ENCODE measurements at places on chromosomes 5 and 9.

DNA sequence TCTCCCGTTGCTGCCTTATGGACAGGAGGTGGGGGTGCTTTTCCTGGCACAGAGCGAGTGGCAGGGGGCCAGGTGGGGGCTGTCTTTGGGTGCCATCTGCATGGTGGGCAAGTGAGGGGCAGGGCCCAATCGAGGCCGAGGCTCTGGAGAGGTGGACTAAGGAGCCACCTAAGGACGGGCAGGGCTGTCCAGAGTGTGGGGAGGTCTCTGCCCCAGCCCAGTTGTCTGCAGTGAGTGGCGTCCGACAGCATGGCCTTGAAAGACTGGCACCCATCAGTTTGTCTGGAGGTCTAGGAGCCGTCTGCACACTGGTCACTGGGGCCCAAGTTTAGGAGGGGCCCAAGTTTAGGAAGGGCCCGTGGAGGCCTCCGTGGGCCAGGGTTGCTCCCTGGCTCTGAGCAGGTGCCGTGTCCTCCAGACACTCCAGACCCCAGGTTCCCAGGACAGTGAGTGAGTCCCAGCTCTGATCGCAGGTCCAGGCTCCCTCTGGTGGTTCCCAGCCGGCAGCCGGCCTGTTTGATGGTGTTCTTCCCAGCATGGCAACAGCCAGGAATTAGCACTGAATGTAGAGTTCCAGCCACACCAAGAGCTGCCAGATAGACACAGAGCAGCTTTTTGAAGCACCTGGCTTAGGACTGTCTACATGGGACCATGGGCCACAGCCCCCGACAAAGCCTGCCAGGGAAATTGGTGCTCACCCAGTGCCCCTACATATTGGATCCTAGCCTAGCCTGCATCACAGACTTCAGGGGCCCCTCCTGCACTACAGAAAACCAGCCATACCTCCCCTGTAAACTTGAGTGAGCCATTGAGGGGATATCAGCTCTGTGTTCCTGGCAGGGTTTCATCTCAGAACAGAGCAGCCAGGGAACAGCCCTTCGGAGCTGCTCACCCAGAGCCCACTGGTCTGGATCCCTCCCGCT lies 120.9 kb downstream of the WNK2 start:
- no peak for DNase-seq

DNA sequence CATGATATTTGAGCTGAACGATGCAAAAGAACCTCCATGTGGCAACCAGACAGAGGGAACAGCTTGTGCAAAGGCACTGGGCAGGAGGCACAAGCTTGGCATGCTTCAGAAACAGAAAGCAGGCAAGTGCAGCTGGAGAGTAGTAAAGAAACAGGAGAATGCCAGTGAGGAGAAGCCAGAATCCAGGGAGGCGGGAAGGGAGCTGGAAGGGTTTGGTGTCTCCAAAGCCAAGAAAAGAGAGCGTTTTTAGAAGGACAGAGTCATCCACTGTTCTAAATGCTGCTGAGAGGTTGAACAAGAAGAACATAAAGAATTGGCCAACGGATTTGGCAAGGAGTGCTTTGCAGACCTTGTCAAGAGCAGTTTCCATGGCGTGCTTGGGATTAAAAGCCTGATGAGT lies 124.7 kb downstream of the TLE1 start:
- no peak for DNase-seq

GRCh38 chr5:57698802-57699201 lies 216.2 kb upstream of the ACTBL2 start:
- no peak for DNase-seq

DNA sequence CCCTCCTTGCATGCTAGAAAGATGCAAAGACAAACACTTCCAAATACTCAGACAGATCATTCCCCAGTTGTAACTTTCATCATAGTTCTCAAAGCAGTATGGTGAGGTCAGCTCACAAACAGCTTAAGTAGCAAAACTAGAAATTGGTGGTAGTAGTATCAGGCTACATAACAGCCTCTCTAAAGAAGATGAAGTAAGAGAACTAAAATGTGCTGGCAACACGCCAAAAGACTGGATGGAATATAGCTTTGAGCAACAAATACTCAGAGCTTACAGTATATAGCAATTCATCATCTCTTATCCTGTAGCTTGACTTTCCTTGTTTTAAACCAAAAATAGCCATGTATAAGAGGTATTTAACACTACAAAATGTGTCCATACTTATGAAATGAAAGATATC lies 7.5 kb downstream of the PFDN1 start:
- DNase-seq = no peak

DNA sequence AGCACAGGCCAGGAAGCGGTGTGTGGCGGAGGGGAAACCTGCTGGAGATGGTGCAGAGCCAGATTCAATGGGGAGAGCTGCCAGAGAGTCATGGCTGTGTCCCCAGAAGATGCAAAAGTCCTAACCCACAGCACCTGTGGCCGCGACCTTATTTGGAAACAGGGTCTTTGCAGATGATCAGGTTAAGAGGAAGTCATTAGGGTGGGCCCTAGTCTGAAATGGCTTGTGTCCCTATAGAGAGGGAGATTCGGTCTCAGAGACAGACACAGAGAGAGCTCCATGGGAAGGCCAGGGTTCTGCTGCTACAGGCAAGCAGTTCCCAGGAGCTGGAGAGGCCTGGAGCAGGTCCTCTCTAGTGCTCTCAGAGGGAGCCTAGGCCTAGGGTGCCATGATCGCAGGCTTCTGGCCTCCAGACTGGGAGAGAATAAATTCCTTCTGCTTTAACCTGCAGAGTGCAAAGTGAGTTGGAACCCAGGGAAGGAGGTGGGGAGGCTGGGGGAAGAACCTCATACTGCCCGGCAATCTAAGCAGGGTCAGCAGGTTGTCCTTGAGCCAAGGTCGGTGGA lies 1.9 kb upstream of the LPCAT1 start:
- DNase-seq = no peak

GRCh38 chr5:137466889-137467288 lies 32.2 kb downstream of the SPOCK1 start:
- DNase-seq = no peak

DNA sequence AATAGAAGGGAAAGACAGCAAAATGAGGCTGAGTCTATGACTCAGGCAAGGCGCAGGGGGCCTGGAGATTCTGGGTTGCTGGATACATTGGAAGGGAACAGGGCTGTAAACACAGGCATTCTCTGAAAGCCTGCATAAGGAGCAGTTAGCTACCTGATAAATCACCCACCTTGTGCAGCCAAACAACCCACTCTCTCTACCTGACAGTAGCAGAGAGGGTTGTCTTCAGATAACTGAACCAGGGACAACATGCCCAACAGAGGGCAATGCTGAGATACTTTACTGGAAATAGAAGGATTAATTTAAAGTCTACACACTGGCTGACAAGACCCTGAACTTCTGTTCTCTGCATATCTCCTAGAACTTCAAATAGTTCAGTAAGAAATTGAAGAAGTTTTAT lies 161.6 kb downstream of the KCTD16 start:
- DNase-seq = no peak

DNA sequence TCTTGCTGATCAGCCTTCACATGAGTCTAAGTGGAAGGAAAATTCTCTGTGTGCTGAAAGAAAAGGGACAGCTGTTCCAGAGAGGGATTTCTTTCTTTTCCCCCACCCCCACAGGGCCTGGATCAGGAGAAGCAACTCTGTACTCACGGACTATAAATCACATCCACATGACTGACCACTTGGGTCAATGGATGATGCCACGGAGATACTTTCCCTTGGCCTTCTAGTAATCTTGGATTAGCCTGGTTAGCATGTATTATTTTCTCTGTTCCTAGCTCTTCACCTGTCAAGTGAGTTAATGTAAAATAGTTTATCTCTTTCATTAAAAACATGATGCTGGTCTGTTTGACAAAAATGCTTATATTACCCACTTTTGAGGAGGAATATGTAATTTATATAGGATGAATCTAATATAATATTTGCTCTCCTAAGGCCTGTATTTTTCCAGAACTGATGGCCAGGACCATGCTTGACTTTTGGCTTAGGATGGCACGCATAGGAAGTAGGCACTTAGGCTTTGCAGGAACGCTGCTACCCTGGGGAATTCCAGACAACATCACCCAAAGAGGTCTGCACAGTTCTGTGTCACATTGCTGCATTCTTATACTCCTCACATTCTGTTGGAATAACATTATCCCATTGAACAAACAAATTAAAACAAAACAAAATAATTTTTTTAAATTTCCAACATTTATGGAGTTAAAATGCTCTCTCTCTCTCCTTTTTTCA lies 892.1 kb downstream of the TLE1 start:
- no peak for DNase-seq

DNA sequence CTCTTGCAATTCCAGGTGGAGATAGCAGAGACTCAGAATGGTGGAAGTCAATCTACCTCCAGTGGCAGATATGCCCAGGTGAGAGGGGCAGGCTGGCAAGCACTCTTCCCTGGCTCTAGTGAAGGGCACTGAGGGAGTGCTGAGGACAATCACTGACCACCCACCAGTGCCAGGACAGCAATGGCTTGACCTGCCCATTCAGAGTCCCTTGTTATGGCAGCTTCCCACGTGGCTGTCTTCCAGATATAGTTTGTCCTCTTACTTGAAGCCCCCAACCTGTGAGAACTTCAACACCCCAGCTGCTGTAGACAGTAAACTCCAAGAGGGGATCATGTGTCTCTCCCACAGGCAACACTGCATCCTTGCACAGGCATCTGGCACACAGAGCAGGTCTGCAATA lies 104.7 kb downstream of the LHFPL2 start:
- no peak for DNase-seq

DNA sequence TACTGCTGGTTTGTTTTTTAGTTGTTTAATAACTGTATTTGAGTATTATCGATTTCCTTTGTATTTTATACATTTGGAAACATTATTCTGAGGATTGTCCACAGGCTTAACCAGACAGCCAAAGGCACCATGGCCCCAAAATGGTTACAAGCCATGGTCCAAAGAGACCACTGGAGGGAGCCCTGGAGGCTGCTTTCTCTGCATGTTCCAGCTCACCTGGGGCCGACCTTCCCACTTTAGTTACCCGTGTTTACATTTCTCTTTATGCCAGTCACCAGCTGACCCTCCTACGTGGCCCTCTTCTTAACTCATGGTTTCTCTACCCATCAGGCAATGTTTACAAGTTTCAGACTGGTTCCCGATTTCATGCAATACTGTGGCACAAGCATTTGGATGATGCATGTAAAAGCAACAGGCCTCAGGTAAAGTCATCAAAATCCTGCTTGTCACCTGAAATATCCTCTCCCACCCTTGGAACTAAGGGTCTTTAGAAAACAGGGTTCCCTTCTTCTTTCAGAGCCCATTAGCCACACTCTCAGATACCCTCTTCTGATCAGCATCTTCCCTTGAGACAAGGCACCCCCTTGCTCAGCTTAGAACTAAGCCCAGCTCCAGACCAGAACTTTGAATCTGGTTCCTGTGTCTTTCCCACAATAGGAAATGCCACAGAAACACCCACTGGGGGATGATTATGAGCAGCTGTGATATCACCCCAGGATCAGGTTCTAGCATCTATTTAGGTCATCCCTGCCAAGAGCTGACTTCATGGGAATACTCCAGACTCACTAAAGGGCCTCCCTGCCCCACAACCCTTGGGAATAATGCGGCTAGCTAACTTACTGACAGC lies 49.9 kb upstream of the GARNL3 start:
- DNase-seq = no peak
